ENCODE measurements at places on chromosomes 1 and 21.

GRCh38 chr1:204647114-204647804 lies 38.3 kb downstream of the LRRN2 start:
- no peak for DNase-seq

- DNase-seq = no peak
Observed at GRCh38 chr1:148383966-148384365, 99.1 kb downstream of the PPIAL4G start.

DNA sequence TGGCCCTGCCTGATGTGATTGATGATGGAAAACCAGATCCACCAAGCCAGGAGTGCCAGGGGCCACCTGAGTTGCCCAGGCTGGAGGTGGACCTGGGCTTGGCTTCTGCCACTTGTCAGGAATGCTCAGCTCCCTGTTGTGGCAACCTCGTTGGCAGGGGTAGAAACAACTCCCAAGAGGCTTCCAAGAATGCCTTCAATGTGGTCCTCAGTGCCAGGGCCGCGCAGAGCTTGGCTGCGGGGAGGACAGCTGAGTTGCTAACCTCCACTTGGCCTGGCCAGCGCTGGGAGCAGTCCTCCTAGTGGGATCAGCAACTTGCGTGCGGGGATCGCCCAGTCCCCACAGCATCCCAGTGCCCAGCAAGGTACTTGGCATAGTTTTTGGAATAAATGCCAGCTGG lies 9.0 kb downstream of the MYOM3 start:
- no peak for DNase-seq

- DNase-seq = no peak
Observed at GRCh38 chr21:28489821-28490350, 502.8 kb downstream of the LTN1 start.
